Endothelial cell (in vitro differentiated cells): ENCODE measurements at places on chromosomes 4 and X.

DNA sequence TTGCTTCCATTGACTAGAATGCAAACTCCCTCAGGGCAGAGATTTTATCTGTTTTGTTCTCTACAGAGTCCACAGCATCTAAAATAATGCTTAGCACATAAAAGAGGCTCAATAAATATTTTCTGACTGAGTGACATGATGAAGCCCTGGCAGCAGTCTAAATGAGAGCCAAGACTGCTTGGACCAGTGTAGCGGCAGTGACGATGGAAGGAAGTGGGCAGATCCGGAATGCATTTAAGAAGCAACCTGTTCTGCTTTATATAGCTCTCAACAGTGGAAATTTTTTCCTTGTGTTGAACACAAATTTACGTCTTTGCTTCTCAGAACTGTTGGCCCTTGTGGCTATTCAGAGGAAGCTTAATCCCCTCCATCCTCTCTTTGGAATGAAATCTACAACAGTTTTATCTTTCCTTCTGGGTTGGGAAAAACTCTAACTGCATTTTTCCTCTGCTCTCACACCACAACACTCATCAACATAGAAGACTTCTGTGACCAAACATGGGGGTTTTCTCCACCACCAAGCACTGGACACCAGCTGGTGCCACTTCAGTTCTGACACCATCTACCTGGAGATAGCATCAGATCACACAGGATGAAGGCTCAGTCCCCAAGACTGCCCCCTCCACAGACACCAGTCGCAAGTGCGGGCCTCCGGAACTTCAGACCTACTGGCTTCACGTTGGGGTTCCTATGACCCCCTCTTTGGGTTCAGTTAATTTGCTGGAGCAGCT is 7.0 kb upstream of the BEND4 start:
- DNase-seq = no peak

GRCh38 chr4:114364857-114365256 is 233.8 kb upstream of the UGT8 start:
- DNase-seq = no peak

DNA sequence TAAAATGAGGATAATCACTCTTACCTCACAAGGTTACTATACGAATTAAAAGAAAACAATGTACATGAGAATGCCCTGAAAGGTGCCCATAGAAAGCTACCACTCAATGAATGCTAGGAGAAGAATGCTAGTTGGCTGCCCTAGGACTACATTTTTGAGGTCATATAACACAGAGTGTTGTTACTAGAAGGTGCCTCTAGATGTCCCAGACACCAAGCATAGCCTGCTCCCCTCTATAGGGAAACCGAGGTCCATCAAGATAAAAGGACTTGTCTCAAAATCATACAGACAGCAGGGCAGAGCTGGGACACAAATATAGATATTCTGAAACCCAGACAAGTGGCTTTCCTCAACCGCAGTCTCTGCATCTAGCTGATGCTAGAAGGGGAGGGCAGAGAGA is 147.0 kb upstream of the ARHGEF9 start:
- DNase-seq = no peak

DNA sequence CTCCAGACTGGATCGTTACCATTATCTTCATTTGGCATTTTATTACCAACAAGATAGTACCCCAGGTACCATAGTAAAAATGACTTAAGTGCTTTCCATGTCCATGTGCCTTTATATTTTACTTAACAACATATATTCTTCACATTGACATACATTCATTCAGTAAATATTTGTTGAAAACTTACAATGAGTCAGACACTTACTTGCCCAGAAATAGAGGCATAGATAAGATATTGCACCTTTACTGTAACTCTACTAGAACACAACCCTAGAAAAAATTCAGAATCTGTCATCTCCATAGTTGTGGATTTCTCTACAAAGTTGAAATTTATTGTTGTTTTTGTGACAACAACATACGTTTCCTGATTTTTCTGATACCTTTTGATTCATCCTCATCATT is 640.6 kb downstream of the RPA4 start:
- DNase-seq = no peak

- no peak for DNase-seq
Observed at GRCh38 chr4:146486565-146486964, 35.2 kb downstream of the SLC10A7 start.

DNA sequence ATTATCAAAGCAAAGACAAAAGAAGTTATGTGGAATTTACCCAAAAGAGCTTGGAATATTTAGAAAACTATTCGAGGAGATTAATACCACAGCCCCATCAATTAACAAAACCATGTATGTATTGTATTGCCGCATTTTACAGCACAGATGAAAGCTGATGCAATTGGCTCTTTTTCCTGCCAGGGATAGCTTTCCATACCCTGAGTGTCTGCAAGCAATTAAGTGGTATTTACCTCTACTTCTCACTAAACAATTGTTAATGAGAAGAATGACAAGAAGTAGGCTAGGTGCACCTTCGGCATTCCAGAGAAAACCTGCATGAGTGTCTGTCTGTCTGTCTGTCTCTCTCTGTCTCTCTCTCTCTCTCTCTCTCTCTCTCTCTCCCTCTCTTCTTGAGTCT is 219.5 kb downstream of the PAPSS1 start:
- DNase-seq = no peak

DNA sequence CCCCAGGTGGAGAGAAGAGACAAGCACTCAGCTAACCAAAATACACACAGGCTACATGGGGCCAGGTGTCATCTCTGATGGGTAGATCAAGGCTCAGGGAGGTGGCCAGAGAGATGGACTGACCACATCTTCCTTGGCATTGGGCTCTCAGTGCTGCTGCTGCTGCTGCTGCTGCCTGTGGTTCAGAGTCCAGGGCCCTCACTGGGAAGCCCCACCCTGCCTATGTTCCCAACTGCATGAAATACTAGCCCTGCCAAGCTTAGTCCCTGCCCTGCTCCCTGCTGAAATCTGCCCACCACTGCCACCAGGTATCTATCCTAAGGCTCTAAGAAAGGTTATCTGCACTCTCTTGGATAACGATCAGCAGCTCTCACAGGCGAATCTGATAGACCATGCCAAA is 118.7 kb downstream of the EFHC2 start:
- no peak for DNase-seq

DNA sequence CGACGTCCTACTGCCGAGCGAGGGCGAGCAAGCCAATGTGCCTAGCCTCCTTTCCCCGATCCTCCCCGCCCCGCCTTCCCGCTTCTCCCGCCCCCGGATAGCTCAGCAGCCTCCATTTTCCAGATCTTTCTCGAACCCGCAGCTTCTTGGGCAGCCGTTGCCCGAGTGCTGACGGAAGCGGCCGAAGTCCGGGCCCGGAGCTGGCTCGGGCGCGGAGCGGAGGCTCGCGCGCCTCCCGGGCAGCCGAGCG is 172 bp upstream of the HSPA4L start:
- peak; percentile 90 for DNase-seq

DNA sequence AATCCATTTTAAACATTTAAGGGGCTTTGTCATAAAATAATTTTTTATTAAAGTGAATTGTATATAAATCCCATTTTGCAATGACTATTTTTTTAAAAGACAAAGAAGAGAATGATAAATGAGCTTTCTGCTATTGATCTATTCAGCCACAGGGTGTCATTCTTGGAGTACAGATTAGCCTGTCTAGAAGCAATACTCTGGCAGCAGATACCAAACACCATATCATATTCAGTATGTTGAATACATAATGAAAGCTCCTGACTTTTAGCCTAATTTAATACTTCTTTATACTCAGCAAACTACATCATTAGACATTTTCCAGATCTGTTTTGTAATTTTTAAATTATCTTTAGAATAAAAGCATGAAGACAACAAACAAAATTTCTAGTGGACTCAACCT is 496.3 kb downstream of the PDGFC start:
- DNase-seq = peak; percentile 5

DNA sequence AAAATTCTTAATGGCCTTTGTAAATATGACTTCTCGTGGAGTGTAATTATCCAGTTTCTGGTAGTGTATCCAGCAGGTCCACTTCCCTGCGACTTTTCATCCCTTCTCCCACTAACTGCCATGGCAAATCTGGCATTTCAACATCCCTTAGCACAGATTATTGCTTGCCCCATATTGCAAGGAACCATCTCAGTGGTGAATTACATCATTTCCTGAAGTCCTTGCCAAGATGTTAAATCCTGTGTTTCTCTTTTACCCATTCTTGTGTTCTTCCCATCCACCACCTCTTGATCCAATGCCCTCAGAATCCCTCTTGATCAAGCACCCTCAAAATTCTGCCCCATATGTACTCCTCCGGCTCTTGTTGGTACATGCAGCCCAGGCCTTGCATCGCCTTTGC is 88.1 kb upstream of the ZNF81 start:
- no peak for DNase-seq

DNA sequence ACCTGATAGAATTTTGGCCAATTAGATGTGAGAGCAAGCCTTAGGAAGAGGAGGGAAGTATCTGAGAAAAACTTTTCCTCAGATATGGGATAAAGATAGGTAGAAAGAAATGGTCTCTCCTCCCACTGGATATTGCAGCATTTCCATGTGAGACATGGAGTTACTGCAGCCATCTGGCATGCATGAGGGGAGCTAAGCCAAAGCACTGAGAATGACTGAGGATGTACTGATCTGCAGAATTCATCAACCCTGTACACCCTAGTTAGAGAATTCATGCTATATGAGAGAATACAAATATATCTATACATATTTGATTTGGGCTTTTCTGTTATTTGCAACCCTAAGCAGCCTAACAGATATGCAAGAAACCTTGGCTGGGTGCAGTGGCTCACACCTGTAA is 52.5 kb upstream of the RPL34 start:
- DNase-seq = no peak

DNA sequence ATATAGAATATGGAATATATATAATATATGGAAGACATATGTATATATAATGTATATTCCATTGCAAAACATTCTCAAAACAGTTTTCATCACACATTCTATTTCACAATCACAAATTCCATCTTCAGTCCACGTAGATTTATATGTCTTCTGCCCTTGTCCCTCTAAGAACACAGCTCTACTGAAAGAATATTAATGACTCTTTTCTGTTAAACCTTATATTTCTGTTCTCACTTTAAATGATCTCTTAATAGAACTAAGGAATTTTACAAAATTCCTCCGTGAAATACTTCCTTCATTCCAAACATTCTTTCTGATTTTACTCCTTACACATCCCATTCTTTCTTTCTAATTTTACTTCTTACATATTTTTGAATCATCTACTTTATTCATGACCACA is 1043.1 kb upstream of the PABPC4L start:
- DNase-seq = no peak

GRCh38 chr4:89551191-89551590 is 243.6 kb upstream of the GPRIN3 start:
- DNase-seq = no peak

GRCh38 chr4:155966731-155967395 is 13.2 kb upstream of the CTSO start:
- no peak for DNase-seq

- no peak for DNase-seq
Observed at GRCh38 chr4:137754652-137755471, 222.6 kb upstream of the PCDH18 start.

DNA sequence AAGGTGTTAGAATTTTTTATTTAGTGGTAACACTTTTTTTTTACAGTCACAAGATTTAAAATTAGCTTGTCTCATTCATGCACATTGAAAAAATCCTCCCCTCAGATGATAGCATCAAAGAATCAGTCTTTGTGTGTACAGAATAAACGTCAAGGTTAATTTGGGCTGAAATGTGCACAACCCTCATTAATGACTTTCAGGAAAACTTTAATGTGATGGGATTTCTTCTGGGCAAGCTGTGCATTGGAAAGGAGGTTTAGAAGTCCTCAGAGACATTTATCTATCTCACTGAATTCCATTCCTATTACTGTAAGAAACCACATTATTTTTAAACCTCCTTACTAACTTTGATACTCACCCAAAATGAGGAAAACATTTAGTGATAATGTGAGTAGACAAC is 88.2 kb upstream of the TECRL start:
- DNase-seq = no peak

- DNase-seq = no peak
Observed at GRCh38 chrX:11460347-11460746, 167.1 kb downstream of the AMELX start.

DNA sequence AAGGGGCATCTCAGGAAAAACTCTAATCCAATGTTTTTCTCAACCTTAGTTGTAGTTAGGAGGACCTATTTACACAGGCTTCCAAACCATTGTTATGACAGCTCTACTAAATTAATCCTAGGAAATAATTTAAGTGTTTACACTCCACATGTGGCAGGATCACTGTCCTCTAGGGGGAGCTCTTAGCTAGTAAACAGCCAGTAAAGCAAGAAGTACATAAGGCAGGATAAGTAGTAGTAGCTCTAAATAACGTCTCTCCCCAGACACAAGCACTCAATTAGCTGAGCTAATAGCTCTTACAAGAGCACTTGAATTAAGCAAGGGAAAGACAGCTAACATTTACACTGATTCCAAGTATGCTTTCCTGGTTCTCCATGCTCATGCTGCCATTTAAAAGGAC is 37.3 kb downstream of the NUDT11 start:
- DNase-seq = peak; percentile 10

GRCh38 chr4:71222661-71223060 is 116.2 kb upstream of the SLC4A4 start:
- DNase-seq = no peak

DNA sequence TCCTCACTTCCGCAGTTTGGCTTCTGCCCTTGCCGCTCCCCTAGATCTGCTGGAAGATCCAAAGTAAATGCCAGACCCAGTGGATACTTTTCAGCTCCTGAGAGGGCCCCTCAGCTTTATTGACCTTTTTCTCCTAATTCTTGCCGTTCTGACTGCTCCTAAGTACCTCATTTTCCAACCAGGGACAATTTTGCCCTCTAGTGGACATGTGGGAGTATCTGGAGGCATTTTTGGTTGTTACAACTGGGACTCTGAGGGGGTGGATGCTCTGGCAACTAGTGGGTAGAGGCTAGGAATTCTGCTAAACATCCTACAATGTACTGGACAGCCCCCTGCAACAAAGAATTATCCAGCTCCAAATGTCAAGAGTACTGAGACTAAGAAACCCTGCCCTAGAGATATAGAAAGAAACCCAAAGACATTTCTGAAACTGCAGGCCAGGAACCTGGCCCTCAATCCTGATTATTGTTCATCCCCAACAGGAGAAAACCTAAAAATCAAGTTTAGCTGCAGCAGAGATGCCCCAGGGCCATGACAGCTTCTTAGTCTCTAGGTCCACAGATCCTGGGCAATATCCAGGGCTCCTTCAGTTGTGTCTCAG is 3.4 kb downstream of the TEX13B start:
- no peak for DNase-seq

DNA sequence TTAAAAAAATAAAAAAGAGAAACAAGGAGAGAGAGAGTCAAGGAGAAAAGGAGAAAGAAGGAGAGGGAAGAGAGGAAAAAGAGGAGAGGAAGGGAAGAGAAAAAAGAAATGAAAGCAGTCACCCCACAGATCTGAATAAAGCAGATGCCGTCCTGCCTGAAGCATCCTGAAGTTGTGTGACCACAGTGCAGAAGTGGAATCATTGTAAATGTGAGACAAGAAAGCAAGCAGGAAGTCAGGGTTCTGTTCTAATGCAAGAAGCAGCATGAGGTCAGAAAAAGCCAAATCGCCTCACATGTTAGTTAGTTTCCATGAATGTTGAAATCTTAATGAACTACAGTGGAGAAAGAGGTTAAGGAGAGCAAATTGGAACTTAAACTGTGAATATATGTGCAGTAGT is 692.5 kb downstream of the CENPC start:
- DNase-seq = no peak
